ENCODE measurements at places on chromosomes 1 and 21.

- DNase-seq = no peak
Observed at GRCh38 chr1:167467126-167467710, 51.1 kb downstream of the CD247 start.

DNA sequence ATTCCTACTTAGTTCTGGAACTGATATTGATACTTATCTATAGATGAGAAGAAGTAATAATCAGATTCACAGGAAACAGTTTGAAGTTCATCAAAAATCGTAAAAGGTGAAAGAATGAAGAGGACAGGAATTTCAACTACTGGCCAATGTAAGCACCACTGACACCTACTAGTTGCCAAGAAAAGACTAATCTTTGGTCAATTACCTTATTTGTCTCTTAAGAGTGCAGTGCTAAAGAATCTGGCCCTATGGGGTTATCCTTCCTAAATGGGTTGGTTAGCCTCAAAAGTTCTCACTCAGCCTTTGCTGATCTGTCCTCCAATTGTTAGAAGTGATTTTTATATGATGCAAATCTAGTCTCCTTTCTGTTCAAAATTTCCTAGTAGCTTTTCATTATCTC is 29.5 kb downstream of the ADSS2 start:
- no peak for DNase-seq

DNA sequence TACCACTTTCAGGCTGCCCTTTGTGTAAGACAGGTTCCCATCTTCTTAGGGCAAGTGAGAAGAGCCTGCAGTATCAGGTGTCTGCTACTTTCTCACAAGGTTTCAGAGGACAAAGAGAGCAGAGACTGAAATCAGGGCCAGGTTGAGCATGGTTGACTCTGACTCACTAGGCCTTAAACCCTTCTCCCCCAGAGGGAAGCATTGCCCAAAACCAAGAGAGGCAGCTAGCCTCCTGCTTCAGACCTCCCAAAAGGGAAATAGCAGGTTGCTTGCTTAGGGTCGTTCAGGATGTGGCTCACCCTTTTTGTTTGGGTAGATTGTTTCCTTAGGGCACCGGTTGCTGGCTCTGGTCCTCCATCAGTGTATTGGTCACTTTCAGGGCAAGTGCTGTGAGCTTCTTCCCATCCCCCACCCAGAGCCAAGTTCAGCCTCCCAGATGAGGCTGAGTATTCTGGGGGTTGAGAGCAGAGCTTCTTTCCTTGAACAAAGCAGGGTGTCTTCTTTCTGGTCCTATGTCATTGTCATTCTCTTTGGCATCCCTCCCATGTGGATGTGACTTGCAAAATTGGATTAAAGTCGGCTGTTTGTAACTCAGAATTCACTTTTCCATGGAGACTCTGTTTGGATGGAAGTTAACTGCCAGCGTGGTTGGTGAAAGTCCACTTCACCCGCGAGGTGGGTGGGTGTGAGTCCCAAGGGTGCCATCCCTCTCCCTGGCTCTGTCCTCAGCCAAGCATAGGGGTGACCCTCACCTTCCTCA is 55.5 kb upstream of the GALNT2 start:
- no peak for DNase-seq

- DNase-seq = no peak
Observed at GRCh38 chr1:14113271-14113670, 413.3 kb downstream of the PRDM2 start.

GRCh38 chr1:7707527-7707926 is 63.6 kb upstream of the VAMP3 start:
- DNase-seq = no peak

- peak; percentile 58 for DNase-seq
Observed at GRCh38 chr1:222654849-222655248, 37.0 kb downstream of the MIA3 start.

DNA sequence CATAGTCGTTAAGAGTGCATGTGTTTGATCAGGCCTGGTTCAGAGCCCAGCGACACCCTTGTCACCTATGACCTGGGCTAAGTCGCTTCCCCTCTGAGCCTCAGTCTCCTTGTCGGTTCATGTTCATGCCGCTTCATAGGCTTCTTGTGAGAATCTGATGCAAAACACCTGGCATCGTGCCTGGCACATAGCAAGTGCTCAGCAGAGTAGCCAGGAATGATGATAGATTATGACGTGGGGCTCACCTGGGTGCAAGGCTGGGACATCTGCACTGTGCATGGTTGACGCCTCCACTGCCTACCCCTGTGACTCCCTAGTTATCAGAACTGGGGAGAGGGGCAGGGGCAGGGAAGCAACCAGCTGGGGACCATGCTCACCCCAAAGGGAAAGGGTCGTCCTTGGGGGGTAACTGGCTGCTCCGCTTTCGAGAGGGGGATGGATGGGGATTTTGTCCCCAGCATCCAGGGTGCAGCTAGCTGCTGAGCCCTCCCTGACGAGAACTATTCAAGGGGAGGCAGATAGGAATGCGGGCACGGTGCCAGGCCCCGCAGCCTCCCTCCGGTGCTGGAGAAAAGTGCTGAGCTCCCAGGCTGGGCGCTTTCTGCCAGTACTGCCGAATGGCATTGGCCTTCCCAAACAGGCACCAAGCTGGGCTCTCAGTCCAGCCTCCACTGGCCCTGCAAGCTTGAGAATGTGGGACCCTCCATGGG is 9.3 kb downstream of the EFHD2 start:
- DNase-seq = no peak

DNA sequence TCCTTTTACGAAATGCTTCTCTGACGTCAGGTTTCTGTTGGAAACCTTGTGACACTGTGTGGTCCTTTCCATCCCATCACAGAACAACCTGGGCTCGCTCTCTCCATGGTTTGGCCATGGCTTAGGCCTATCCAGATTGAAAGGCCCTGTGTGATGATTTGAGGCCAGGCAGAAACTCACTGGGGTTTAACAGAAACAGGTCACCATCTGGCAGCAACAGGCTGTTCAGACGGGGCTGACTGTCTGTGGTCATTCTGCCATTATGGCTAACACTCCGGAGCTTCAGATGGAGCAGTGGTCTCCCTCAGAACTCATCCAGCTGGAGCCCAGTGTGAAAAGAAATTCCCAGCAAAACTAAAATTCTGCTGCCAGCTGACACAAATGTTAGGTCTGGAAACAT is 9.3 kb downstream of the PLEKHM2 start:
- DNase-seq = no peak

DNA sequence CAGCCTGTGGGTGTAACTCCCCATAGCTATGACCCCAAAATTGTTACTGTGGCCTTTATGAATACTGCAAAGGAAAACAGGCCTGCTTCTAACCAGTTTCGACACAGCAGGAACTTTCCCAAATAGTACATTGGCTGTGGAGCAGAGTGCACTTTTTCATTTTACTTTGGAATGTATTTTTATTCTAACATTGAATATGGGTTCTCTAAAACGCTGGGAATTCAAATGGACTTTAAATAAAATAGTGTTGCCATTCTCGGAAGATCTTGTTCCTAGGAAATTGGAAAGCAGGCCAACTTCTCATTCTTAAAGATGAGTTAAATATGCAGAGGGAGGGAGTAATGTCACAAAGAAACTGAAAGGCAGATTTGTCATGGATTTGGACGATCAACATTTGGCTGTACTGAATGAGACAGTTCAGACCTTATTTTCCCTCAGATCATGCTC is 39.6 kb upstream of the ARHGAP29 start:
- DNase-seq = no peak

GRCh38 chr21:21029164-21029563 is 31.0 kb downstream of the NCAM2 start:
- no peak for DNase-seq

GRCh38 chr21:29271927-29272333 is 26.8 kb upstream of the BACH1 start:
- DNase-seq = no peak

DNA sequence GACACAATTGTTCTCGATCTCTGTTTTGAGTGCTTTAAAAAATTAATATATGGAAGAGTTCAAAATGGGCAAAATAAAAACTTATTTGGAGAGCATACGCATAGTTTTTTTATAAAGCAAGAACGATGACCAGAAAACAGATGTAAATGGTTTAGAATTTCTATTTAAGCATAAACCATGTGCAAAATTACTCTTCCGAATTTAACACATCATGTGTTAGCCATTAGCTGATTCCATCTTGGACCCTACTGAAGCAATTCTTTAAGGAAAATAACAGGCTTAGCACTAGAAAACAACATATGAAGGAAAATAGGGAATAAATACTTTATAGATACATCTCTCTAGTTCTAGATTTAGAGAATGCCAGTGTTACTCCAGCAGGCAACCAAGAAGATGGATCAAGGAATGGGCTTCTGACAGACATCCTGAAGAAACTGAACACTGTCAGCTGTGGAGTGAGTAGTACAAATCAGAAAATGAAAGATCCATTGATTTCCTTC is 26.7 kb downstream of the CDC7 start:
- DNase-seq = no peak

DNA sequence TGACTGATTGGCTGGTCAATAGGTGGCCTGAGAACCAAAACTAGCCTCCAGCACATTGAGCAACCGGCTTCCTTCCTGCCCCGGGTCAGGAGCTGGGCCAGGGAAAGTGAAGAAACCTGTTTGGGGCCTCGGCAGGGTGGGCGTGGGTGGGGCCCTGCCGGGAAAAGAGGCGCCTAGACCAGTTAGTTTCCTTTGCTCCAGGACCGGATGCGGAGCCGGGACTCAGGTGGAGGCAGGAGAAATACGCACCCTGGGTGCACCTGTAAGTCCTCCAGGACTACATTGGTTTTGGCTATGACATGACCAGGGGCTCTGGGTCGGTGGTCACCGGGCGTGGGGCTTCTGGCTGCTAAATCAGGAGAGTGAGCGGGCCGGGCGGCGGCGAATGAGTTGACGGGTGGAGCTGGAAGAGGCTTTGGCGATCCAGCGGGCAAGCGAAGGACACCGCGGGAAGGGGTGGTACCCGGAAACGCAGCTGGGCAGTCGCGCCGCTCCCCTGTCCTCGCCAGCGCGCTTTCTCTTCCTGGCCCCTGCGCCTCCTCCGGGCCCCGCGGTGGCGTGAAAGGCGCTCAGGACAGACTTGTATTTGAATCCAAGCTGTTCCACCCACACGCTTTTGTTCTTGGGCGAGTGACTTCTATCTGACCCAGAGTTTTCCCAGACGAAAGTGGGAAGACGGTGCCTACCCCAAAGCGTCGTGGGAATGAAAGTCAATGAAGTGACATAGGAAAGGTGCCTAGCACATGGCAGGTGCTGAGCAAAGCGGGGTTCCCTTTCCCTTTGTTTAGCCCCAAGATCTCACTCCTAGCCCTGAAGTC is 30.6 kb upstream of the JUN start:
- DNase-seq = no peak

DNA sequence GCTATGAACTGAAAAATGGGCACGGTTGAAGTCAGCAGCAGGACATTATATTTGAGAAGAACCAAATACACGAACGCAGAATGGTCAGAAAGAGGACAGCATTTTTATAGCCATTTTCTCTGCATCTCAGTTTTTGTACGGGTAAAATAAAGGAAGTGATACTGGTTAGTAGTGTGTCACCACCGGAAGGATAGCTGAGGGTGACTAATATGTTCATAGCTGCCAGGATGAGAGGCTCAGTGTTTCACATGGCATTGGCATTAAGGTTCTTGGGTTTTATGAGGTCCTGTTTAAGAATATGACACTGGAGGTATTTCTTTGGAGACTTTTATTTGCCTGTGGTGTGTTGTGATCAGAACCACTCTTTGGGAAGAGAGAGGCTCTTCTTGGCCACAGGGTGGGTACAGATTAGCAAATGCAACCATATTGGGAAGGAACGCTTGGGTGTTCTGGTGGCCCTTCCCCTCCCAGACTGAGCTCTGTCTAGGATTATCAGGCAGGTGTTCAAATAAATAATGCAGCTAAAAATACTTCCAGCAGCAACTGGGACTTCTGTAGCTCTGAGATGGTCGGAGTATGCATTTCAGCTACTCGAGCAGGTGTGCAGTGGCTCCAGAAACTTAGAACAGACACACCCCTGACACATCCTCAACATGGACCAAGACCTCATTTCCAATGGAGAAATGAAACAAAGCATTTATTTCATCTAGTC is 158.2 kb downstream of the PBX1 start:
- DNase-seq = no peak

- DNase-seq = no peak
Observed at GRCh38 chr1:100234432-100234831, 15.2 kb downstream of the DBT start.

- no peak for DNase-seq
Observed at GRCh38 chr1:11898831-11899467, 27.3 kb downstream of the KIAA2013 start.

DNA sequence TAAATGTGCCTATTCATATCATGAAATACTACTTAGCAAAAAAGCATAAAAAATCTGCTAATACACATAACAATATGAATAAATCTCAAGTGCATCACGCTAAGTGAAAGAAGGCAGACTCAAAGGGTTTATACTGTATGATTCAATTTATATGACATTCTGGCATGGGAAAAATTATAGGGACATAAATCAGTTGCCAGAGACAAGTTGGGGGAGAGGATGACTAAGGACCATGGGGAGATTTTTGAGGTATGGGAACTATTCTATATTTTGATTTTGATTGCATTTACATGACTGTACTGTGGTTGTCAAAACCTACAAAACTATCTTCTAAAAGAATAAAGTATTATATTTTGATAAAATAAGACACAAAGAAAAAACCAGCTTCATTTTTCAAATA is 650.3 kb upstream of the NR5A2 start:
- no peak for DNase-seq

DNA sequence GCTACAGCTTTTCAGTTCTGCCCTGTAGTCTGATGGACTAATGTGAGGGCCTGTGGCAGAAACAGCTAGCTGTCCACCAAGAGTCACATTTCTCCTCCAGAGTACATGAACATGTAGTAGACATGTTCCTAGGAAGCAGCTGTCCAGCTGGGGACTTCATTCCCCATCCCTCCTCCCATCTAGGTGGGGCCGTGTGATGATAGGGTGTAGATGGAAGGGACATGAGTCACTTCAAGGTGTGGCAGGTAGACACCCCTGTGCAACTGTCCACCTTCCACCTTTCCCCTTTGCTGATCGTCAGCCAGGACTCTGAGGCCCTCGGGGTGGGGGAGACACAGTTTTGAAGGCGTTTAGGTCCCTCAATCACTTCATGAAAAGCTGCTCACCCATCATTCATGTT is 3.6 kb upstream of the RD3 start:
- DNase-seq = no peak

DNA sequence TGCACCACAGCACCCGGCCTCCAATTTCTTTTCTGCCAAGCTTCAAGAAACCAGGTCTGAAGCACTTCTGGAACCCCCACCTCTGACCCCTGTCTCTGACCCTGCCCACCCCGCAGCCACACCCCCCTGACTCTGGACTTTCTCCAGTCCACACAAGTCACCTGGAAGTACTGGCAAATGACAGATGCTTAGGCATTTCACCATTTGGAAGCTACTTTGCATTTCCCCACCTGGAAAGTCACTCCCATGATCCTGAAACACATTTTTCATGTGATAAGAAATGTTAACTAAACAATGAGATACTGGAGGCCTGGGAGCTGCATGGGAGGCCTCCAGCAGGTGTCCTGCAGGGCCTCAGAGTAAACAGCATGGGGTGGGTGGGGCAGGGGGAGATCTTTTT is 45.7 kb downstream of the NTPCR start:
- DNase-seq = no peak

GRCh38 chr1:171427852-171428471 is 57.4 kb upstream of the PRRC2C start:
- DNase-seq = no peak
